ENCODE measurements at places on chromosomes 5 and 9.

DNA sequence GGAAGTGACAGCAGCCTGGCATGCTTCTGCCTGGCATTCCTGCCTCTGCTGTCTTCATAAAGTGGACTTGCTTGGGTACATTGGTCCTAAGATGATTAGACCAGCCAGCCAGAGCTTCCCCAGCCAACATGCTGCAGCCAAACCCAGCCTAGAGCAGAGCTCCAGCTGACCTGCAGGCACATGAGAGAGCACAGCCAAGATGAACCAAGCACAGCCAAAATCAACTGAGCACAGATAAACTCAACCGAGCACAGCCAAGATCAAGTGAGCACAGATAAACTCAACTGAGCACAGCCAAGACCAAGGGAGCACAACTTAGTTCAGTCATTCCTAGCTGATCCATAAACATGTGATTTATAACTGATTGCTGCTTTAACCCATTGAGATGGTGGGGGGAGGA is 266.5 kb downstream of the MSX2 start:
- no peak for DNase-seq

DNA sequence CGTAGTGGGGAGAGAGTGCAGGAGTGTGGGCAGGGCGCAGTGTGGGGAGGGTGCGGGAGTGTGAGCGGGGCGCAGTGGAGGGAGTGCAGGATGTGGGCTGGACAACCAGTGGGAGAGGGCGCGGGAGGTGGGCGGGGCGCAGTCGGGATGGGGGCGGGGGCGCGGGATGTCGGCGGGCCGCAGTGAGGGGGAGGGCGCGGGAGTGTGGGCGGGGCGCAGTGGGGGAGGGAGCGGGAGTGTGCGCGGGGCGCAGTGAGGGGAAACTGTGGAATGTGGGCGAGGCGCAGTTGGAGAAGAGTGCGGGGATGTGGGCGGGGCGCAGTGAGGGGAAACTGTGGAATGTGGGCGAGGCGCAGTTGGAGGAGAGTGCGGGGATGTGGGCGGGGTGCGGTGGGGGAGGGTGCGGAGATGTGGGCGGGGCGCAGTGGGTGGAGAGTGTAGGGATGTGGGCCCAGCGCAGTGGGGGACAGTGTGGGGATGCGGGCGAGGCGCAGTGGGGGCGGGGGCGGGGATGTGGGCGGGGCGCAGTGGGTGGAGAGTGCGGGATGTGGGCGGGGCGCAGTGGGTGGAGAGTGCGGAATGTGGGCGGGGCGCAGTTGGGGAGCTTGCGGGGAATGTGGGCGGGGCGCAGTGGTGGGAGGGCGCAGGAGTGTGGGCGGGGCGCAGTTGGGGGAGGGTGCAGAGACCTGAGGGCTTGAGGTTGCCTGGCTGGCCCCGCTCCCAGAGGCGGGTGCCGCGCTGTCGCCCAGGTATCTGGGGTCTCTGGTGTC is at the start of gene NXNL2:
Gene NXNL2, plus strand, starts transcription at position 723 of the 770 bp plus-strand sequence. CDS start 257 bp downstream, outside the sequence.
- DNase-seq = peak; percentile 4

- no peak for DNase-seq
These were observed 19.9 kb downstream of the SMIM15 start for GRCh38 chr5:61142391-61142790.

GRCh38 chr5:156543348-156544145 is 216.6 kb downstream of the SGCD start:
- no peak for DNase-seq

- no peak for DNase-seq
These were observed 148.2 kb upstream of the KLF4 start for GRCh38 chr9:107637421-107638420.

GRCh38 chr9:4077499-4078102 is 222.3 kb downstream of the GLIS3 start:
- DNase-seq = no peak

DNA sequence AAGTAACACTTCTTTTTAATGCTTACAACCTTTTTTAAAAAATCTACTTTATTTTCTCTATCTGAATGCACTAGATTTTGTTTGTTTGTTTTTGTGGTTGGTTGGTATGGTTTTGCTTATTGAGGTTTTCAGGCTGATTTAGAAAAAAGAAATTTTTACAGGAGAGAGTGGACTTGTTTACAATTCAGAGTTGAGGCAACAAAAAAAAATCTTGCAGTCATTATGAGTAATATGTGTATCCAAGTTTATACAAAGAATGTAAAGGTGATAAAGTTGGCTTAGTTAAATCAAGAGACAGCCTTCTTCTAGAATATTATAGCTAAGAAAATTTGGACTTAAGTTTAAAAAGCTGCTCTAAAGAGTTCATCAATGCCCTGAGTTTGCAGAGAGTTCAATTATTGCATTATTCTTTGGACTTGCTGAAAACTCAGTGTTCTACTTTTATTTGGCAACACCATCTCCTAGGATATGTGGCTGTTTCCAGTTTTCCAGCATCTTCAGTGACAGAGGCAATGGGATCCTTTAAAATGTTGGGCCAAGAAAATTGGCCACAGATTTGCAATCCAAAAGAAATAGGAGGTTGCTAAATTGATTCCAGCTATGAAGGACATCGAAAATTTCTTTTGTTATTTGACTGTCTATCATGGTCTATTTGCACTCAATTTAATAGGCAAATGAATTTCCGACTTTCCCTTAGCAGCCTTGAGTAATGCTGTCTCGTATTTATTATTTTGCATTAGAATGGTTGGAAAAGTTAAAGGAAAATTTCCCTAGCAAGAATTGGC is 10.7 kb downstream of the STK32A start:
- DNase-seq = no peak

DNA sequence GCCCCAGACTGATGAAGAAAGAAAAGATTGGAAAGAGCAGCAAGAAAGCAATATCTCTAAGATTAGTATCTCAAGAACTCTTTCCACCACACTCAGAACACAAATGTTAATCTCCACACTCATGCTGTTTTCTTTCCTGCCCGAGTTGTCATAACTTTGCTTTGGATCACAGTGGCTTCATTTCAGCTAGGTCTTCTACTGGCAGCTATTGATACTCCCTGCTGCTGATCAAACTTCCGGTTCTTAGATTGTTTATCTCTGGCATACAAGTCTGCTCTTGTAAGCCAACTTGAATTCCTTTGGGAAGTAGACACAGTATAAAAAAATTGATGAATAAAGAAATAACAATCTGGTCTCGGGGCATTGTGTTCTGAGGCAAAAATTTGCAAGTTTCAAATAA is 77.7 kb upstream of the SPEF2 start:
- no peak for DNase-seq

GRCh38 chr9:70802206-70802605 is 319.2 kb downstream of the TRPM3 start:
- DNase-seq = no peak

DNA sequence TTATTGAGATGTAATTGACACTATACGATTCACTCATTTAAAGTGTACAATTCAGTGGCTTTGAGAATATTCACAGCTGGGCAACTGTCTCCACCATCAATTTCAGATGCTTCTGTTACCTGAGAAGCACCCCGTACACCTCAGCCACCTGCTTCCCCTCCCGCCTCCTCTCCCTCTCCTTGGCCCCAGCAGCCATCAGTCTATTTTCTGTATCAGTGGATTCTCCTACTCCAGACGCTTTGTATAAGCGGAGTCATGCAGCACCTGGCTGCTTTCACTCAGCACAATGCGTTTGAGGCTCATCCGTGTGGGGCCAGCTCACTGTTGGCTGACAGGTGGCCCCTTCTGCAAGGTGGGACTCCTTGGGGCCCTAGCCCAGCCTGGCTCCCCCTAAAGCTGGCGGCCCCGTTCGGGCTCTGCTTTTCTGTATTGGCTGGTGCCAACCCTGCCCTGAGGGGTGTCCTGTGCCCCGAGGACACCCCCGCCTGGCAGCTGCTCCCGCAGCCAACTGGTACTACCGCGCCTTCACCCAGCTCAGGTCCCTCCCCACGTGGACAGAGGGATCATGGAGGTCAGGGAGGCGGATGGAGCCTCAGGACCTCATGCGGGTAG is 124.4 kb upstream of the COL5A1 start:
- no peak for DNase-seq

Measured in stimulated activated CD8-positive, alpha-beta memory T cell treated with anti-CD3 and anti-CD28 coated beads, Interleukin-15, amount 100 ng/mL, for 4 hours (primary cell).